ENCODE measurements at places on chromosomes 4 and X.

- no peak for DNase-seq
Observed at GRCh38 chrX:153649915-153650782, 3.1 kb downstream of the DUSP9 start.

DNA sequence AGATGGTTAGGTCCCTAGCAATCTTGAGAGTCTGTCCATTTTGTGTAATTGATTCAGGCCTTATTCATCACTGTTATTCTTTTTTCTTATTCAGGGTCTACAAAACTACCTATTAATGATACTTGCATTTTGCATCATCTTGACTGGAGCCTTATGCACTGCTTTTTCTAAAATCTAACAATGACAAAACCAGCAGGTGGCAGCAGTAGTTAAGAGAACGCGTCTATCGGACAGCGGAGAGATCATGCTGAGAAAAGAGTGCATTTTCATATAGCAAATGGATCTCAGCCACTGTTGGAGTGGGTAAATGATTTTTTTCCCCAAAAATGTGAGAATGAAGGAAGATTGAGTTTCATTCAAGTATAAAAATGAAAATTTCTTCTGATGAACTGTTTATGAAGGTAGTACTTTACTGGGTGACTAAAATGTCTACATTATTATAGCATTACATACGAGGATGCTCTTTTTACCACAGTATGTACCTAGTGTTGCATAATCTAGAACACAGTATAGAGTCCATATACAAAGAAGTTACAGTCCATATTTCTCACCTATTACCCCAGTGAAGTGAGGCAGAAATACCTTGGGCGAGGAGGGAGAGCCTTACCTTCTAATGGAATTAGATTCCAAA is 43.2 kb downstream of the TMEM144 start:
- peak; percentile 54 for DNase-seq

GRCh38 chr4:23279377-23279986 is 586.7 kb downstream of the GBA3 start:
- DNase-seq = peak; percentile 1

DNA sequence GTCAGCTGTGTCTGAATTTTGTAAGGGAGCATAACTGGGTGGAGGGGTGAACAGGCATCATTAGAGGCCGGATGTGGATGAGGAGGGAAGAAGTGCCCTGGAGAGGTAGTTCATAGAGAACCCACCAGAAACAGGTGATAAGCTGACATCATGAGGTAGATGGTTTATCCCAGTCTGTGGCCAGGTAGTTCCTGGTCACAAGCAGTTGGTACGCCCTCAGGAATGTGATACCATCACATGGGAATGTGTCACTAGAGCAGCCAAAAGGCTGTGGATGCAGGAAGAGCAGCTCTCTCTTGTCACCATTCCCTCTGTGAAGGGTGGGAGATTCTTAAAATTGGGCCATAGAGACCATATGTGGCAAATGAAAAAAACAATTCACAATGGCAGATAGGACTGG is 21.9 kb downstream of the MSN start:
- no peak for DNase-seq
